Upper lobe of left lung (tissue), 6 donors: ENCODE measurements at places on chromosomes 5 and 9. TPM values are rescaled to one million over a fixed set of nuclear protein-coding genes. Genes with fewer than 3 reads are reported as not detected.

FAXDC2 gene
- 41.7 TPM for total RNA-seq

ZNF483 gene
- 5.7 TPM for total RNA-seq

DNA sequence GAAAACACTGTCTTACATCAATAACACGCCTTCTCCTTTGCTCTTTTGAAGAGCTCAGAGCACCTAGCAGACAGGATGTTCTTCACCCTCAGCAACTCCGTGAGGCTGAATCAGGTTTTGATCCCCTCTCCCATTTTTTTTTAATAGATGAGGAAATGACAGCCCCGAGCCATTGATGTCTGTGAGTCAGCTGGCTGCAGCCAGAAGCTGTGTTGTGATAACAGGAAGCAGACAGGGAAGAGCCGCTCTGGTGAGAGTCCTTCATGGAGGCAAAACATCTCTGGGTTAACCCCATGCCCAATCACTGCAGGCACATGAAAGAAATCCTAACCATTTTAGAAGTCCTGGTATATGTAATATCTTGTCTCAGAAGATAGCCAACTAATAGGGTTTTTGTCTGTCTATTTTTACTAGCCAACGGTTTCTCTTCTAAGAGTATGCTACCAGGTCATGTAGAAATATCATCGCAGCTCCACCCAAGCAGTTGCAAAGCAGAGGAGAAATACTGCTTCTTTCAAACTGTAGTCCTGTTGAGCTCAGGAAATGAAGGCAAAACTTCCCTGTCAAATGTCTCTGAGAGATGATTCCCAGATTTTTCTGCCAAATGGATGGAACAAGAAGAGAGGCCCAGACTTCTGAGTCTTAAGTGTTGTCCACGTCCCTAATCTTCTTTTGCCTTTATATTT is 568.9 kb downstream of the CCDC171 start:
- no peak overlapping the region for H3K27ac ChIP-seq
- no peak for DNase-seq
- H3K4me3 ChIP-seq = no peak overlapping the region
- H3K36me3 ChIP-seq = no peaks in the 10 kb centered on the region
- no peaks in the 10 kb centered on the region for H3K4me1 ChIP-seq

SLC34A3 gene
- not detected for total RNA-seq

DNA sequence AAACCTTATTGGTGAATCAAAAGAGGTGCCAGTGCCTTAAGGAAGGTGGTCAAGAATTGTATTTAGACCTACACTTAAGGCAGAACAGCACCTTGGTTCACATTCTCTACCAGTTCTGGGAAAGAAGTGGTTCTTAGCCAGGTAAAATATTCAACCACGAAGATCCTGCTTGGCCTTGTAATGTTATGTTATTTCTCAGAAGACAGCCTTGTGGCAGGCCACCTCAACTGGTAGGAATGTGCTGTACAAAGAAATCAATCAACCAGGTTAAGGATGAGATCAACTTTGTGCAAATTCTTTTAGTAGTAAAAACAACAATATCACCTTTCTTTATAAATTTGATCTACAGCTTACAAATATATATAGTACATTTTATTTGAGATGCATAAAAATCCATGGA is 246.8 kb downstream of the ARRDC3 start:
- no peak overlapping the region for H3K4me3 ChIP-seq
- peaks cover 9% of the 10 kb centered on the region for H3K4me1 ChIP-seq
- no peak for DNase-seq
- H3K36me3 ChIP-seq = no peaks in the 10 kb centered on the region
- no peaks in the 10 kb centered on the region for H3K27me3 ChIP-seq
- H3K27ac ChIP-seq = no peak overlapping the region

TSSK1B gene
- 0.15 TPM for total RNA-seq

DNA sequence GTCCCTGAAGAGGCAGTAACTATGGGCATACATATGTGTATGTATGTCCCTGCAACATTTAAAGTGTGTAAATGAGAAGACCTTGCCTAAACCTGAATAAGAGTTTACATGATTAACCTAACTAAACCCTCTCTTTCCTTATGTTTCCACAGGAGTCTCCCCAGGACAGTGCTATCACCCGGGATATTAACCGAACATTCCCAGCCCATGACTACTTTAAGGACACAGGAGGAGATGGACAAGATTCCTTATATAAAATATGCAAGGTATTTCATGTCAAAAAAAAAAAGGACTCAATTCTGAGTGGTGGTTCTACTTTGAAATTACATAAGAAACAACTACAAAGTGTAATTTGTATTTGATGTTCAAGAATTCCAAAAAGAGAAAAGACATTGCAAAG is 31.7 kb downstream of the GPR21 start:
- H3K27ac ChIP-seq = no peak overlapping the region
- no peak for DNase-seq

CCDC180 gene
- total RNA-seq = 30.0 TPM

GRCh38 chr9:85246541-85246940 is 495.2 kb downstream of the AGTPBP1 start:
- DNase-seq = no peak
- no peaks in the 10 kb centered on the region for H3K36me3 ChIP-seq
- no peak overlapping the region for H3K27ac ChIP-seq
- H3K27me3 ChIP-seq = no peaks in the 10 kb centered on the region

HCN1 gene
- total RNA-seq = not detected

GRCh38 chr9:130220352-130220751 is 45.2 kb upstream of the HMCN2 start:
- no peaks in the 10 kb centered on the region for H3K4me1 ChIP-seq
- H3K4me3 ChIP-seq = no peak overlapping the region
- no peaks in the 10 kb centered on the region for H3K36me3 ChIP-seq
- H3K27ac ChIP-seq = no peak overlapping the region

SELENOP gene
- 455 TPM for total RNA-seq

- no peaks in the 10 kb centered on the region for H3K36me3 ChIP-seq
- H3K4me3 ChIP-seq = no peak overlapping the region
- H3K4me1 ChIP-seq = no peaks in the 10 kb centered on the region
Measured at GRCh38 chr9:134522502-134522848, 119.1 kb upstream of the COL5A1 start.

SHC3 gene
- total RNA-seq = 12.7 TPM

EXOSC2 gene
- 16.6 TPM for total RNA-seq

DNA sequence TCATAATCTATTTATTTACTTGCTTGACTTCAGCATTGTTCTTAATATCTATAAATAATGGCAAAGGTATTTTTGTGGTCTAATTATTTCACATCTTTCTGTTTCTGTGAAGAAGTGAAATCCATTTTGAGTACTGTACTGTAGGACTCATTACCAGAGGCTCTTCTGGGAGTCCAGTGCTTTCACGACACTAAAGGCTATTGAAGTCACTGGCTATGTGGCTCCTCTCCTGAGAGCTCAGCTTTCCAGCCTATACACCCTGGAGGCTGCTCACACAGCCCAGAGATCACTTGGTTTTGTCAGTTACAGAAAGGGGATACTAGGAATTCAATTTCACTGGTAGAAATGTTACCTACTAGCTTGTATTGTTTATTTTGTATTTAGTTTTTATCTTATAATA is 547.3 kb downstream of the TAF11L14 start:
- H3K4me1 ChIP-seq = no peaks in the 10 kb centered on the region
- no peak overlapping the region for H3K4me3 ChIP-seq
- no peaks in the 10 kb centered on the region for H3K36me3 ChIP-seq
- no peak for DNase-seq
- no peaks in the 10 kb centered on the region for H3K27me3 ChIP-seq

- DNase-seq = no peak
- H3K4me1 ChIP-seq = peaks cover 15% of the 10 kb centered on the region
Measured at GRCh38 chr9:109250311-109250741, 70.5 kb downstream of the EPB41L4B start.

- H3K36me3 ChIP-seq = no peaks in the 10 kb centered on the region
- H3K27me3 ChIP-seq = no peaks in the 10 kb centered on the region
- no peak for DNase-seq
- no peak overlapping the region for H3K4me3 ChIP-seq
Measured at GRCh38 chr9:76732341-76732958, 31.8 kb upstream of the PCA3 start.

GRCh38 chr9:130233587-130233945 is 32.0 kb upstream of the HMCN2 start:
- no peaks in the 10 kb centered on the region for H3K27me3 ChIP-seq
- no peaks in the 10 kb centered on the region for H3K36me3 ChIP-seq
- no peak for DNase-seq
- no peak overlapping the region for H3K4me3 ChIP-seq
- peaks cover 4% of the 10 kb centered on the region for H3K4me1 ChIP-seq

SPATA31C1 gene
- not detected for total RNA-seq

DNA sequence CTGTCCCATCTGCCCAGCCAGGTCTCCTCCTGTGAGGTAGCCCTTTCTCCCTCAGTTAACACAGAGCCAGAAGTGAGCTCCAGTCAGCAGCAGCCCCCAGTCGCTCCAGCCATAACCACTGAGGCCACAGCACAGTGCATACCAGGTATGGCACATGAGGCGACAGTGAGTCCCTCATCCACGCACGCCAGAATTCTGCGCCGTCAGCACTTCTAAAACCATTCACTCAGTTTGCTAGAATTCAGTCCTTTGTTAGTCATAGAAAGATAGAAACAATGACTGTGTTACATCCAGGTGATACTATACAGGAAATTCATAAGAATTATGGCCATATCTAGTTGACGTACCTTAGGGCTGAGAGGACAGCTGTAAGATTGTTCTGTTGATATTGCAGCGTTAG is 88.5 kb downstream of the KIAA1958 start:
- H3K4me3 ChIP-seq = no peak overlapping the region
- no peak for DNase-seq
- no peak overlapping the region for H3K27ac ChIP-seq
- no peaks in the 10 kb centered on the region for H3K4me1 ChIP-seq
- peaks cover 3% of the 10 kb centered on the region for H3K36me3 ChIP-seq

DNA sequence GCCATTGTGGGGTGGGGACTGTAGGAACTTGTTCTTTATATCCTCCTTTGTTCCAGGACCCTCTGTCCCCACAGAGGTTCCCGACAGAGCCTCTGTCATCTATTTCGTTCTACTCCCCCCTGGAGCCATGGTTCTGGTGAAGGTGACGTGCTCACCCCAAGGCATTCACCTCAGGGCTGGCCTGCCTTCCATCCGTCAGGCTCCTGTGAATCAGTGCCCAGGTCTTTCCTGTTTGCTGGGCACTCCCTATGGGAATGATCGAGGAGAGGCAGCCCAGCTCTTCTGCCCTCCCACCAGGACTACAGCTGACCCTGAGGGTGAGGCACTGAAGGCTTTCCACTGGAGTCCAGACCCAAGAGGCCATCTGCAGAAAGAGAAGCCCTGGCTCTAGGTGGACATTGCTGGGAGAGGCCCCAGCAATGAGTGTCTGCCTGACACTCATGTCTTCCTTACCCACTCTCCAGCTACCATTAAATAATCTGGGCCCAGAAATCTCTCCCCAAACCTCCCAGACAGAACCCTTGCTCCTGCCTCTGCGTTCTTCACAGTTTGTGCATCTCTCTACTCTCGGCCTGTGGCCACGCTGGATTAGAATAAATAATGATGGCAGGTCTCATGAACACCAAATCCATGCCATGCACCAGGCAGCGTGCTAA is 214.2 kb downstream of the FSTL4 start:
- H3K27me3 ChIP-seq = no peaks in the 10 kb centered on the region
- no peak overlapping the region for H3K27ac ChIP-seq
- H3K4me3 ChIP-seq = no peak overlapping the region

ANKRD18B gene
- total RNA-seq = 2.0 TPM

DNA sequence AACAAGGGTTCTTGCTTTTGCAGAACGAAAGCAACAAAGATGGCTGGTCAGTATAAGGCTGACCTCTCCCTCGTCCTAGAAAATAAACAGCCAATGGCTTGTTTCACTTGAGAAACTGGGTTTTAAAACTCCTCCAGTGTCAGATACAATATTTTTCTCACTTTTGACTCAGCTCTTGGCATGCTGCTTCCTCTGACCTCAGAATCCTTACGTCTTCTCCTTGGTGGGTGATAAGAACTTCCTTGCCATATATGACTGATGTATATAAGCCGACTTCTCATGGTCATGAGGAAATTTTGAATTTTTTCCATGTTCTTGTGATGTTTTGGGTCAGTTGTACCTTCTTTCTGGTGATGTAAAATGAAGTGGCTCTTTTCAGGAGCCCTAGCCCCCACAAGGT is 3.8 kb downstream of the ZNF618 start:
- H3K27me3 ChIP-seq = no peaks in the 10 kb centered on the region
- H3K4me1 ChIP-seq = peaks cover 21% of the 10 kb centered on the region
- no peak overlapping the region for H3K4me3 ChIP-seq
- H3K36me3 ChIP-seq = no peaks in the 10 kb centered on the region
